ENCODE measurements at places on chromosomes 11 and 22. TPM values are rescaled to one million over a fixed set of nuclear protein-coding genes. Genes with fewer than 3 reads are reported as not detected.

GRCh38 chr22:46273432-46274148 is 5.8 kb downstream of the TTC38 start:
- no peak overlapping the region for H3K27ac ChIP-seq
- no peak overlapping the region for H3K4me3 ChIP-seq
- no peaks in the 10 kb centered on the region for H3K27me3 ChIP-seq
- DNase-seq: no peak

GRCh38 chr22:49377306-49377705 is 450.4 kb downstream of the BRD1 start:
- no peak overlapping the region for H3K4me3 ChIP-seq
- no peak overlapping the region for H3K27ac ChIP-seq
- H3K4me1 ChIP-seq: no peaks in the 10 kb centered on the region
- H3K27me3 ChIP-seq: peaks cover 11% of the 10 kb centered on the region
- no peak for DNase-seq
- no peaks in the 10 kb centered on the region for H3K36me3 ChIP-seq

GRCh38 chr22:50081426-50082196 is 3.6 kb downstream of the MLC1 start:
- DNase-seq: no peak
- H3K4me1 ChIP-seq: no peaks in the 10 kb centered on the region
- H3K27ac ChIP-seq: no peak overlapping the region
- H3K4me3 ChIP-seq: no peak overlapping the region

The TMEM191C gene
- total RNA-seq: 6.0 TPM

GRCh38 chr11:87616511-87616910 is 558.7 kb downstream of the RAB38 start:
- no peaks in the 10 kb centered on the region for H3K27me3 ChIP-seq
- no peak for DNase-seq
- H3K36me3 ChIP-seq: no peaks in the 10 kb centered on the region
- no peak overlapping the region for H3K4me3 ChIP-seq
- H3K27ac ChIP-seq: no peak overlapping the region

- H3K4me3 ChIP-seq: no peak overlapping the region
- no peaks in the 10 kb centered on the region for H3K4me1 ChIP-seq
- no peaks in the 10 kb centered on the region for H3K27me3 ChIP-seq
- DNase-seq: no peak
- no peak overlapping the region for H3K27ac ChIP-seq
These were observed 189.7 kb upstream of the BLID start for GRCh38 chr11:122305426-122306320.

DNA sequence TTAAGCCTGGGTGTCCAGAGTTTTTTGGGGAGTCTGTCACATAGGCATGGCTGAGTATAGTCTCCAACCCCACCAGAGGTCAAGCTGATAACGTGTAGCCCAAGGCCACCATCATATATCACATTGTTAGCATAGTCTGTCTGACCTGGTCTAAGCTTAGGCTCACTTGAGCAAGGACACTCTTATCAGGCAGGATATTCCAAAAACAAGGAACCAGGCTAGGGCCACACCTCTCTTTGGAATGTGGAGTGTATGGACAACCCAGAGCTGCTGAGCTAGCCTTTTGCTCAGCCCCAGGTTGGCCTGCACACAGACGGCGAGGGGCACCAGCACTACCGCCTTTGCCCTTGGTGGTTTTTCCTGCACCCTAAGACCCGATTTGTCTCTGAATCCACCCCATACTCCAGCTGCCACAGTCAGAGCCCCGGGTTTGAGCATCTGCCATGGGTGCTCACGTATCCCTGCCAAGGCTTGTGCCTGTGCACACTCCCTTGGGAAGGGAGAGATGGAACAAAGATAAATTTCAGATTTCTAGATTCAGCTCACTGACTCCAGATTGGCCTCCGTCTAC is 7.2 kb downstream of the SNAP29 start:
- no peaks in the 10 kb centered on the region for H3K36me3 ChIP-seq
- no peak overlapping the region for H3K27ac ChIP-seq
- DNase-seq: no peak
- no peak overlapping the region for H3K4me3 ChIP-seq
- no peaks in the 10 kb centered on the region for H3K4me1 ChIP-seq
- H3K27me3 ChIP-seq: no peaks in the 10 kb centered on the region

The KCNQ1 gene
- total RNA-seq: 33.8 TPM

- no peak for DNase-seq
- no peak overlapping the region for H3K4me3 ChIP-seq
- H3K27me3 ChIP-seq: no peaks in the 10 kb centered on the region
- no peak overlapping the region for H3K27ac ChIP-seq
- H3K36me3 ChIP-seq: peaks cover 4% of the 10 kb centered on the region
- H3K4me1 ChIP-seq: no peaks in the 10 kb centered on the region
These were observed 47.6 kb downstream of the BRD1 start for GRCh38 chr22:49779853-49780697.

- peaks cover 12% of the 10 kb centered on the region for H3K4me1 ChIP-seq
- H3K4me3 ChIP-seq: no peak overlapping the region
- H3K27me3 ChIP-seq: no peaks in the 10 kb centered on the region
- peak overlapping the region; percentile 7 for H3K27ac ChIP-seq
- H3K36me3 ChIP-seq: no peaks in the 10 kb centered on the region
These were observed 9.7 kb downstream of the USP2 start for GRCh38 chr11:119371778-119372182.

The UBQLN3 gene
- 13.5 TPM for total RNA-seq

GRCh38 chr11:121152764-121153163 is 51.7 kb downstream of the TECTA start:
- no peak overlapping the region for H3K27ac ChIP-seq
- H3K4me3 ChIP-seq: no peak overlapping the region
- H3K36me3 ChIP-seq: no peaks in the 10 kb centered on the region
- H3K4me1 ChIP-seq: no peaks in the 10 kb centered on the region
- H3K27me3 ChIP-seq: no peaks in the 10 kb centered on the region

GRCh38 chr11:126176853-126177470 is 34.5 kb downstream of the RPUSD4 start:
- no peak overlapping the region for H3K27ac ChIP-seq
- no peak overlapping the region for H3K4me3 ChIP-seq
- H3K4me1 ChIP-seq: no peaks in the 10 kb centered on the region
- no peak for DNase-seq
- no peaks in the 10 kb centered on the region for H3K36me3 ChIP-seq
- no peaks in the 10 kb centered on the region for H3K27me3 ChIP-seq

DNA sequence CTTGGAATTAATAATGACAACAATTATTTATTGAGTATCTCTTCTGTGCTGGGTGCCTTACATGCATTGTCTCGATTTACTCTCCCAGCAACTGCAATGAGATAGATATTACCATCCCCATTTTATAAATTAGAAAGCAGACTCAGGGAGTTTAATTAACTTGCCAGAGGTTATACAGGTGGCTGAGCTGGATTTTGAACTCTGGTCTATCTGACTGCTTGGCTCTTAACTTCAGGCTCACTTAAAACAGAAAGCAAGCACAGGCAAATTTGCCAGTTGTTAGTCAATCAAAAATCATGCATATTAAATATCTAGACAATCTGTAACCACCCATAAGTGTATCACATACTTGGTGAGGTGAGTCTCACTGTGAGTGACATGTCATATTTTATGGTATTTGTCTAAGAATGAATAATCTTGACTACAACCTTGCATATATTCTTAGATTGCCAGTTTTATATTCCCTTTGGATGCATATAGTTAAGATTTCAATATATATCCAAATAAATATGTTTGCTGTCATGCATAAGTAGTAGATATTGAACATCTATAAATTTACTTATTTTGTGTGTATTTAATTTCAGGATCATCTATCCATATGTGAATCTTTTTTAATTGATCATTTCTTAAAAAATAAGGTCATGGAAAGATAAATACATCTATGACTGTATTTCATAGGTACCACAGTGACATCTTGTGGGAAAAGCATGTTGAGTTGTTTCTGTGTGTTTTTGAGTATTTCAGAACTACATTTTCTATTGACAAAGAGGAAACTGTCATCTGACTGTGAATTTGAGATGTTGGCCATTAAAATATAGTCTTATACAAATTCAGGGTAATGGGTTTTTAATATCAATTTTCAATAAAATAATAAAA is 112.0 kb upstream of the ARHGAP42 start:
- H3K4me3 ChIP-seq: no peak overlapping the region
- H3K27me3 ChIP-seq: no peaks in the 10 kb centered on the region
- H3K36me3 ChIP-seq: no peaks in the 10 kb centered on the region
- DNase-seq: no peak
- no peak overlapping the region for H3K27ac ChIP-seq
- no peaks in the 10 kb centered on the region for H3K4me1 ChIP-seq

All from prostate gland (tissue), 2 donors.